ENCODE measurements at places on chromosomes 7 and 10.

DNA sequence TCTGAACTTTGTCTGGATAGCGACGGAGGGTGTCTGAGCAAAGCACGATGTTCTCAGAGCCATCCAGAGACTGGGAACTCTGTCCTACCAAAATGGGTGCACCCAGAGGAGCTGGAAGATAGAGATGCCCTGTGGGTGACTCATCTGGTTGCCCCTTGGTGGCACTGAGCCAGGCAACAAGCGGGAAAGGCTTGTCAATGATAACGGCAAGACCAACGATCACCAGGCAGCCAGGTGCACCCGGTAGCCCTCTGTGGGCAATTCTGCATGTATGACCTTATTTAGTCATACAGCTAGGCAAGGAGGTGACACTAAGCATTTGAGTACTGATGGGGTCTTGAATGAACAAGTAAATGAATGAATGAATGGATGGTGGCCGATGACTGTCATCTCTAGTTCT is 2.8 kb upstream of the ELN start:
- no peak for DNase-seq

DNA sequence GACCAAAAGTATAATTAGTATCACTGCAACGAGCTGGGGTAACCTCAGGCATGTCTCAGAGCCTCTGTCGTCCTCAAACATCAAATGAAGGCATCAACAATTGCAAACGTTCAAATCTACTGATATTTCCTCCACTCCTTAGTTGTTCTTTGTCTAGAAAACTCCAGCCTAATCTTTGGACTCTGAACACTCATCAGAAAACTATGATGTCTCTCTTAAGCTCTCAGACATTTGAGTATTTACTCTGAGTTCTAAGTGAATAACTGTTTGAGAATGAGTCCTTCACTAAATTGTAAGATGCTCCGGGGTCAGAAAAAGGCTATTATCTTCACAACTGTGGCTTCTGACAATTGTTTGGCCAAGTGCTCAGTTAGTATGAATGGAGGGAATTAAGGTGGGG is 536.4 kb downstream of the NRG3 start:
- no peak for DNase-seq

DNA sequence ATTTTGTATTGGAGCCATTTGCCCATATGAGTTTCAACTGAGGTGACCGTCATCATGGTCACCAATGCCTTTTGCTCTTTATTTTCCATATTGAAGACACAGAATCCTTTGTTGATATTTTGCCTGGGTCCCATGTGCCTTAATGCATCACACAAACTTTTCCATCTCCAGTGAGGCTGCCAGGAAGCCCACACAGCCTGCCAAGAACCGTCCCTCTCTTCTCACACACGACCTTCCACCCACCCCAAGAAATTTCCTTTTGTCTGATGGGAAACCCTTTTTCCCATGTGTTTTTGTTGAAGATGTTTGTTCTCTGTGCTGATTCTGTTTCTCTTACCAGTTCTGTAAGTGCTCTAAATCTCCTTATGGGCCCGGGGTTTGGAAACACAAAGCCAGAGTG is 168.9 kb downstream of the CSTF2T start:
- DNase-seq: no peak

DNA sequence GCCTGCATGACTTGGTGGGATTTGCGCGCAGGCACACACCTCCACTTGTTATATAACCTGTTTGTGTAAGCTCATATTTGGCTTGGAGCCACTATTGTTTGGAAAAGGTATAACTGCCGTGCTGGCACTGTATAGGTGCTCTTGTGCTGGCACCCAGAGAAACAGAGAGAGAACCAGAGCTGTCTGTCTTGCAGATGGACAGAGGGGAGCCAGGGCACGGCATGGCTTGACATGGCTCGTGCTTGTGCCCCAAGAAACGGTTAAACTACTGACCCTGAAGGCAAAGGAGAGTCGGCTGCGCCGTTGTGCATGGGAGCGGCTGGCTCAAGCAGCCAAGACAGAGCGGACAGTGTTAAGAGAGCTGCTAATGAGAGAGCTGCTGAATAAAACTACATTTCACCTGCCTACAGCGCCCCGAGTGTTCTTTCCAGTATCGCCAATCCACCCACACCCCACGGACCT is 23.2 kb downstream of the RAPGEF5 start:
- no peak for DNase-seq

GRCh38 chr10:46052791-46053375 is 6.8 kb upstream of the MSMB start:
- DNase-seq: no peak

DNA sequence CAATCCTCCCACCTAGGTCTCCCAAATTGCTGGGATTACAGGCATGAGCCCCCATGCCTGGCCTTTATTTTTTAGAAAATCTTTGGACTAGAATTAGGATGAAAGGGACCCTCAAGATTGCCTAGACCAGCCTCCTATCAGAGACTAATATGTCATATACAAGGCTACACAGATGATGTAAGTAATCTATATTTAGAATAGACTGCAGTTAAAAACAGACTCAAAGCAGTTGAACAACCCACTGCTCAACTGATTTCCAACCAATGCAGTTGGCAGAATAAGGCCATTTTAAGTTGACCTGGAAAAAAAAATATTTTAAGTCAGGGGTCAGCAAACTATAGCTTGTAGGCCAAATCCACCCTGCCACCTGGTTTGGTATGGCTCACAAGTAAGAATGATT is 27.7 kb downstream of the PSPH start:
- DNase-seq: no peak

GRCh38 chr7:50304129-50304910 is at the start of gene IKZF1:
IKZF1 (plus strand) TSS chr7:50304716; CDS start chr7:50319062, 14,346 bp downstream.
- no peak for DNase-seq
